ENCODE measurements at places on chromosomes 2 and 18.

DNA sequence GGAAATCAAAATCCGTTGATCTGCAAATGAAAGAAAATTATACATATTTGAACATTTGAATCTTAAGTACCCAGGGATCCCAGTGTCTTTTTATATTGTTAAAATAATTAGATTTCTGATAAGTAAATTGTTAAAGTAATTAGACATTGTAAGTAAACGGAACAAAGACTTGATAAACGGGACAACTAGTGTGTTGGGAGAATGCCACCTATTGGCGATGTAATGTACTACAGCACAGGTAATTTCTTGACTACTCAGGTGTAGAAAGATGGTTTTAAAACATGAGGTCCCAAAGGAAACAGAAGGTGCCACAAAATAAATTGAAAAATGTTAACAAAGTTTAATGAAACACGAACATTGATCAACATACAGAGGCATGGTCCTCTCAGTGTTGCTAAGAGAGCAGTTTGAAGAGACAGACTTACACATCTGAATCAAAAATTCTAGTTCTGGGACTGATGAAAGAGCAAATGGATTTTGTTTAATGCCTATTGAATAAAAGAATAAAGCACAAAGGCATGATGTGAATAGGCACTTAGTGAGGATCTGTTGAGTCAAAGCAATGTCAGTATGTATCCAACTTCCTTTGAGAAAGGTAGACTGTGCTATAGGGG lies 103.4 kb upstream of the RASGRP3 start:
- DNase-seq, result no peak

DNA sequence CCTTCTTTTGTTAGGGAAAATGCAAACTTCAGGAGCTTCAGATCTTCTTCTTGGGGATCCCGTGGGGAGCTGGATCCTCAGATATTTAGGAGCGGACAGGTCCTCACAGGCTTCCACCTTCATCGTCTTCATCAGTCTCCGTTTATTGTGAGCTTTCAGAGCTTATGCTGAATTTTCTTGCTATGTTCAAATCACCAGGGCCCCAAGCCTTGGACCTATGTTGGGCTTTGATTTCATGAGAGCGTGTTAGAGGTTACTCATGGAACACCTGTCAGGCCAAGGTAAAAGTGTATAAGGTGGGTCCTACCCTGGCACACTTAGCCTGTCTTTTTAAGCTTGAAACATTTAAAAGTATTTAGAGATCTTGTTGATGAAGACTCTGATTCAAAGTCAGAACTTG lies 212.9 kb downstream of the FAM210A start:
- no peak for DNase-seq

DNA sequence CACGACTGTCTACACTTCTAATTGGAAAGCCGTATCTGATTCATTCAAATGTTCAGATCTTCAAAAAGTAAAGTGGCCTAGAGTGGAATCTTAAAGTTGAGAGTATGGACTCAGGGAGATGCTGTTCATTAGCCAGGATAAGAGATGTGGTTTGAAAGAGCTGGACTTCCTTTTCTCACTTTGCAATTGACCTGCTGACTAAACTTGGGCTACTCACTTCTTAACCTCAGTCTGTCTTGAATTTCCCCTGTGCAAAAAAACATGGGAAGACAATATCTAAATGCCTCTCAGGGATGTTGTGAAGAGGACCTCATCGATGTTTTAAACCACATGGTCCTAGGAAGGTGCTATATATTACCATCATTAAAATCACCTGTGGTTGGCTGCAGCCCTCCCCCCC lies 64.1 kb downstream of the BCL2 start:
- DNase-seq, result no peak

DNA sequence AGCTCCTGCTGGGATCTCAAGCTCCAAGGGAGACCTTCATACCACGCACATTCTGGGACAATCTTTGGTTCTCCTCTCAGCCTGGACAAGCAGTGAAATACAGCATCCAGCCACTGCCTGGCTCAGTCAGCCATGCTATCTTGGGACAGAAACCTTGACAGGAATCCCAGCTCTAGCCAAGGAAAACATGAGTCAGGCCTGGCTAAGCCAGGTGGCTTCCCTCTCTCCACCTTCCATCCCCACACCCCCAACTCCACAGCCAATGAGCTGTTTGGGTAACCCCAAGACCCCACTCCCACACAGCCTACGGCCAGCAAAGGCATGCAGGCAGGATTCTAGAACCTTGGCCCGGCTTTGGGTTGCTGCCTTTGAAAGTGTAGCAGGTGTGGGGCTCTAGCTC lies 64.9 kb downstream of the MCFD2 start:
- no peak for DNase-seq

DNA sequence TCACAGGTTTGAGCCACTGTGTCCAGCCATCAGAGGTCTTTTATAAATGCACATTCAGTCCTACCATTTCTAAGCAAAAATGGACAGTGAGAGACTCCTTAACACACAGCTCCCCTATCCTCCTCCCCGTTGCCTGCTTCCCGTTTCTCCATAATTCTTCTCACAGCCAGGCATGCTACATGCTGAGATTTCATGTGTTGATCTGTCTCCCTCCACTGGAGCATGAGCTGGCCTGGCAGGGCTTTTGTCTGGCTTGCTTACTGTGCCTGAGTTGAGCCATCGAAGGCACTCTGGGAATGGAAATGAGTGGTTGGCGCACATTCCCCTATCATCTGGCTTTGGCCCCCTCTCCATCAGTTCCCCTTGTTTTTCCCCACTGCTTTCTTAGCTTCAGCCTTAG lies 413.5 kb downstream of the PTPRM start:
- no peak for DNase-seq

- no peak for DNase-seq
Observed at GRCh38 chr18:7417727-7418126, 149.4 kb upstream of the PTPRM start.

Data from stimulated activated CD8-positive, alpha-beta memory T cell treated with anti-CD3 and anti-CD28 coated beads, Interleukin-2, amount 100 ng/mL, for 1 hour (primary cell).